Renal pelvis (tissue), 12 donors: ENCODE measurements at places on chromosomes 11 and 22.

- no peak for DNase-seq
Observed at GRCh38 chr22:31972180-31972579, 27.8 kb downstream of the YWHAH start.

- DNase-seq: no peak
Observed at GRCh38 chr22:49365910-49366309, 461.8 kb downstream of the BRD1 start.

- no peak for DNase-seq
Observed at GRCh38 chr11:36253238-36253637, 36.0 kb downstream of the COMMD9 start.

DNA sequence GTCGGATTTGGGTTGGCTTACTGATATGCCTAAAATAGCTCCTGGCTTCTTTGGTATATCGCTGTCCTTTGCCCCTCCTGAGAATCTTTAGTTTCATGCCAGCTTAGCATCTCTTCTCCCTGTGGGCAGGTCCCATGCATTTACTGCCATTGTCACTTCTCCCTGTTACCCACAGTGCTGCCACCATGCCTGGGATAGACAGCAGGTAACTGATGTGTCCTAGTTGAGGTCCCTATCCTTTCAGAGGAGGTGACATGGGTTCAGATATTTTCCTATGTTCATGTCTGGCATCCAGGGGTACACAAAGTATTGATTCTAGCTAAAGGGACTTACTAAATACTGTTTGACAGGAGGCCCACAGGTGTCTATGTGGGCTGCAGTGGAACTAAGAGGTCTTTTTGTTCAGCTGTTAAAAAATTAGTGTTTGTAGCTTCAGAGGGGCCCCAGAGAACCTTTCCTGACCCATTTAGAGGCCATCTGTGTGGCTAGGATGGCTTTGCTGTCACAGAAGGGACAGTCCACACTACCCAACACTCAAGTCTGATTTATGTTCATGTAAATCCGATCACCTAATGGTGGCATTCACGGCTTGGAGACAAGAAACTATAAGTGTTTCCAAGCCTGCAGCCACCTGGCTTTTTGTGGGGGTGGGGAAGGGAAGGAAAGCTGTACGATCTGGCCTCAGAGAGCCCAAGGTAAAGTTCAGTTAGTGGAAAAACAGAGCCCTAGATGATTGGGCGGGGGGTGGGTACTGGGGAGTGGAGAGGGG lies 8.5 kb downstream of the TIMP3 start:
- no peak for DNase-seq

DNA sequence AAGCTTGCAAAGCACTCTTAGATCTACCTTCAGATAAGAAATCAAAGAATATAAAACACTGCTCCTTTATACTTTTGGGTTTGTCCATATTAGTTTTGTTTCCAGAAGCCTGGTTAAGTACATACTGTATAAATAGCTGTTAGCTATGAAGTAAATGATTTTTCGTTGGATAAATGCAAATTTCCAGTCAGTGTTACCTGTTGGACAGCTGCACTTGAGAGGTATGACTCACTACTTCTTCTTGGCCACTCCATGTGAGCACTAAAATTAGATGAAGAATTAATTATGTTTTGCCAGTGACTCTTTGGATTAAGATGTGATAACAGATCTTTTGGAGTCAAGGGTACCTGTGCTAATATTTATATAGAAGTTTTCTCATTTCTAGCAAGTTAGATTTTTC lies 9.5 kb upstream of the TSG101 start:
- DNase-seq: no peak

- DNase-seq: no peak
Observed at GRCh38 chr22:36395915-36396314, 8.1 kb upstream of the MYH9 start.

DNA sequence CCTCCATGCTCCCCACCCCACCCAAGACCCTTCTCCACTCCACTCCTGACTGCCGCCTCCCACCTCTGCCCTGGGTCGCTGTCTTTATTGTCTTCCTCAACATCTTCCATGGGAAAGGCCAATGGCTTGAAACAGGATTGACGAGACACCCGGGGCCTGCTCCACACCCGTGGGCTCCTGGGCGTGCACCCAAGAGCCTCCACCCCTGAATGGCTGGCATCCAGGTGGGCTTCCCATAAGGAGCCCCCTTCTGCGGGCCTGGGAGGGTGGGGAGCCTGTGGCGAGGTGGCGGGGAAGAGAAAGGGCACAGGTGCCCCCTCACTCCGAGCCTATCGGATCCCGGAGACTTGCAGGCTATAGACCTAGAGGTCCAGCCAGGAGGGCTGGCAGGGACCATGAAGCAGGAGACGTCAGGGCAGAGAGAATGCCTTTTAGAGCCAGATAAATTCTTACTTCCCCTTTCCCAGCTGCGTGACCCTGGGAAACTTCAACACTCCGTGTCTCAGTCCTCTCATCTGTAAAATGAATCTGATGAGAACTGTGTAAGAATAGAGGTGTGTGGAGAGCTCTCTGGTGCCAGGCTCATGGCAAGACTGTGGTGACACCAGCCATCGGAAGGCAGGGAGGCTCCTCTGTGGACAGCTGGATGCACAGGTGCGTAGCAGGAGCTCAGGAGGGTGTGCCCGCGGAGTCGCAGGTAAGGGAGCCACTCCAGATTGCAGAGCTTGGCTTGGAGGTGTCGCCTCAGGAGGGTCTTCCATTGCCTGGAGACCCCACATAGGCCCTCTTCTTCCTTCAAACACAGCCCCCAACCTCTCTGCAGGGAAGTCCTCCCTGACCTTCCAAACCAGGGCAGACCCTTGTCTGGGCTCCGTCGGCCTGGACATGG lies 53.9 kb downstream of the SMIM38 start:
- no peak for DNase-seq

- DNase-seq: no peak
Observed at GRCh38 chr11:26958005-26958701, 35.8 kb upstream of the FIBIN start.

DNA sequence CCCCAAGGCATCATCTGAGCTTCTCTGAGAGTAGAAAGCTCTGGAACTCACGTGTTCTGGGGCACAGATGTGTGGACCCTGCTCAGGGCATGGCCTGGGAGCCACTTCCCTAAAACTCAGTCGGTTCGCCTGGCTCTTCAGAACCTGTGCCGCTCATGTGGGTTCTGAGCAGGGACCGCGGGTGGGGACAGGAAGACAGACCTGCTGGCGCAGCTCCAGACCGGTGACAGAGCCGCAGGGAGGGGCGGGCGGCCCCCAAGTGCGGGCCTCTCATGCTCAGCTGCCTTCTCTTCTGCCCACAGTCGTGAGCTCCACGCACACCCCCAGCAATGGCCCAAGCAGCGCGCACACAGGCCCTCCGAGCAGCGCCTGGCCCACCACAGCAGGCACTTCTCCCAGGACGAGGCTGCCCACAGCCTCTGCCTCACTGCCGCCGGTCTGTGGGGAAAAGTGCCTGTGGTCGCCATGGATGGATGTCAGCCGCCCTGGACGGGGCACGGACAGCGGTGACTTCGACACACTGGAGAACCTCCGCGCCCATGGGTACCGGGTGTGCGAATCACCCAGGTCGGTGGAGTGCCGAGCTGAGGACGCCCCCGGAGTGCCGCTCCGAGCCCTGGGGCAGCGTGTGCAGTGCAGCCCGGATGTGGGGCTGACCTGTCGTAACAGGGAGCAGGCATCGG lies 24.2 kb downstream of the MUC5AC start:
- DNase-seq: no peak

DNA sequence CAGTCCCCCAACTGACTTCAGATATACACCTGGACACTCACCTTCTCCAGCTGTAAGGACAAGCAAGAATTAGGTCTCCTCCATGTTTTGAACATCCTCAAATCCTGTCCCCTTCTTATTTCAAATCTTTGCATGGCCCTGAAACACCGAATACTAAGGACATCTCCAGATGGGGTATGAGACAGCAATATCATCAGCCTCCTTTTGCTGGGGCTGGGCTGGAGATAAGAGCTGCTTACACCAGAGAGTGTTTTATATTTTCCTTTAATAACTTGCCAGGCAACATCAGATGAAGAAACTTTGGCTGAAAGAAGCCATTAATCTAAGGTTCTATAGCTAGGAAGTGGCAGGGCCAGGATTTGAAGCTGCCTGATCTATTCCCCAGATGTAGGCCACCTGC lies 21.6 kb downstream of the TUG1 start:
- no peak for DNase-seq

DNA sequence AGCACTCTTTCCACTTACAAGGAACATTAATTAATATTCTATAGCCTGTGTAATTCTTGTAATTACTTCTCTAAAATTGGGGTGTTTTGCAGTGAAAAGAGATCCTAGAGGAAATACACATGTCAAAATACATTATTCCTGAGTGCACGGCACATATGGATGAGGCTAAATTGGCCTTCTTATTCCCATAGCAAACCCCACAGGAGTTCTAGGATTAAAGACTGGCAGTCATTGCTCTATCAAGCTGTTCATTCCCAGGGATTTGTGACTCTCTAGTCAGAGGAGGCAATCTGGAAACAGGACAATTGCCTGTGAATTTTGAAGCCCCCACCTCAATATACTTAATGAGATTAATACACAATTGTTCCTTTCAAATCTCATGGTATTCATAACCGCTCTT lies 145.9 kb upstream of the OPCML start:
- no peak for DNase-seq

DNA sequence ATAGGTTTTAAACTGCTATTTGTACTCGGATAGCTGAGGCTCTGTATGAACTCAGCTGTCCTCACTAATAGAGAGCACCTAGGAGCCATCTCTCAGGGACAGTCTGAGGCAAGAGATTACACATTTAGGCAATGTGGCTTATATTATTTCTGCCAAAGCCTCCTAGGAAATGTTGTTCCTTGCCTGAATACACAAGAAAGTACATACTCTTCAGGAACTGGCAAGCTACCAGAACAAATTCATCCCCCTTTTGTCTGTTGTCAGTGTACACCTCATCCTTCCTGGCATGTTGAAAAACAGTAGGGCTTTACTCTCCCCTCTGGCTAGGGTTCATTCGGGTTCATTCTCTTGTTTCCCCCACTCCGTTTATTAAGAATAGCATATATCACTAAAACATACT lies 615.9 kb upstream of the FAT3 start:
- DNase-seq: no peak

DNA sequence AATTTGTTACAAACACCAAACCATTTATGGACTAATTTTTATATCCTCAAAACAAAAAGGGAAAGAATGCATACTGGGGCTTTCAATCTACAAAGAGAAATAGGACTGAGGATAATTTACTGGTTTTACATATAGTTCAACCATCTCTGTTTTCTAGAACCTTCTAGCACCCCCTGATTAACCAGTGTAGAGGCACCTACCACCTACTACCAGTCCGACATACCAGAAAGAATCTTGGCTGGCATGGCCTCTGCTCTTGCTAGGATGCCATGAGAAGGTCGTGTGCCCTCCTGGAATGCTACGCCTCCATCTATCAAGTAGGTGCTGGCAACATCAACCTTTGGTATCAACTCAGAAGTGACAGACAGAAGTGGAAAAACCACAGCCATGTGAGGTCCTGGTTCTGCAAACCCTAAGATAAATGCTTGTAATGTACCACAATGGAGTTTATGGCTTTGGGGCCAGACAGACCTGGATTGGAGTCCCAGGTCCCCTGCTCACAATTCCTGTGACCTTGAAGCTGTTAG lies 28.2 kb downstream of the MYH9 start:
- DNase-seq: no peak

- DNase-seq: no peak
Observed at GRCh38 chr22:20582520-20583361, 75.3 kb downstream of the MED15 start.

- peak; percentile 31 for DNase-seq
Observed at GRCh38 chr11:59216641-59217564, 4.2 kb upstream of the MPEG1 start.

GRCh38 chr11:60761436-60762190 lies 4.9 kb downstream of the MS4A15 start:
- DNase-seq: no peak

DNA sequence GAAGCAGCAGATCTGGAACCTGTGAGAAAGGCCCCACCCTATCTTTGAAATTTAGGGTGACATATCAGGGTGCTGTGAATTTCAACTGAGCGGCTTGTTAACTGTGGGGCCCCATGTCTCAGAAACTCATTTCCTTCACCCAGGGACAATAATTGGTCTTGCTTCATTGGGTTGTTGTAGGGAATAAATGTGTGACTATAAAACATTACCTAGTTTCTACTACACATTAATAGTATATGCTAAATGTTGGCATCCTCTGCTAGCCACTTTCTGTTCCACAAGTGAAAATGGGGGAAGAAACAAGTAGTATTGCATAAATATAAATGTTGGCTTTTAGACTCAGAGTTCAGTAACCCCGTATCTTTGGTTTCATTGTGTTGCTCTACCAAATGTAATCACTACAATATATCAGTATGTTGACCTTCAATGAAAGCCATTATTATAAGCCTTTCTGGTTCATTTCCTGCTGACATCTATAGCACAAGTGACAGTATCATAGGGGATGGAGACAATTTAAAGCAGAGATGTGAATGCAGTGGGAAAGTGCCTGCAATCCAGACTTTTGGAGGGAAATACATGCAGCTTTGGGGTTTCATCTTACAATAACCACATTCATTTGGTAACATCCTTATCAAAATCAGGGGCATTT lies 905.5 kb upstream of the RAG2 start:
- no peak for DNase-seq

- no peak for DNase-seq
Observed at GRCh38 chr11:77191429-77191822, 63.4 kb downstream of the MYO7A start.

- no peak for DNase-seq
Observed at GRCh38 chr11:44474702-44475101, 90.8 kb upstream of the CD82 start.
